ENCODE measurements at places on chromosomes 2 and 18.

- DNase-seq: no peak
These were observed 52.0 kb upstream of the CHAC2 start for GRCh38 chr2:53715568-53715967.

- no peak for DNase-seq
These were observed 130.4 kb upstream of the ARL4C start for GRCh38 chr2:234627308-234627707.

- no peak for DNase-seq
These were observed 65.0 kb upstream of the NYAP2 start for GRCh38 chr2:225334514-225334913.

GRCh38 chr2:180662941-180663471 is 317.4 kb upstream of the UBE2E3 start:
- no peak for DNase-seq

DNA sequence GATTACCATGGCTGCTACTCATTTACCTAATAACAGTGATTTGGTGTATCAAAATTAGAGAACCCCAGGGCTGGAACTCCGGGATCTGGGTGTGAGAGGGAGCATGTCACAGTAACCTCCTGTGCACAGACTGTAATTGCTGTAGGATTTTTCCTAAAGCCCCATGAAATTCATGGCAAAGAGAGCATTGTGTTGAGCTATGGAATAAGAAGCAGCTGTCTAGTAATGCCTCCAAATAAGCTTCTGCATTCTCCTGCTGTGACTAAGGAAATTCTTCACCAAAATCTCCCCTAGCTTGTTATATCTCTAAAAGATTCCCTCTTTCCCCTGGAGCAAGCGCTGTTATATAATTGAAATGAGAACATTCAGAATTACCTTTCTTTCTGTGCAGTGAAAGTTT is 158.1 kb upstream of the SPATS2L start:
- DNase-seq: no peak

GRCh38 chr2:159637988-159638501 is 21.7 kb upstream of the BAZ2B start:
- DNase-seq: no peak

DNA sequence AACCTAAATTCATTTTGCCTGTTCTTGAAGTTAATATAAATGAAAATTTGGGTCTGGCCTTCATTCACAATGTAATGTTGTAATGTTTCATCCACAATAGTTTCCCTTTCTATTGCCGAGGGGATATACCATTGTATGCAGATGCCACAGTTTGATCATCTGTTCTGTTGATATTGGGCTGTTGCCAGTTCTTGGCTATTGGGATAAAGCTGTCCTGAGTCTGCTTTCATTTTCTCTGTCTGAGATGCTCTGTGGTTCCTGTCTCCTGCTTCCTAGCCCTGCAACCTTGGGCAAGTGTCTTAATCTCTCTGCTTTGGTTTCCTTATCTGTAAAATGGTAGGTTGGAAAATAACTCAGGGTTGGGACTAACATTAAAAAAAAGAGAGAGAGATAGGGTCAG is 25.2 kb downstream of the B3GNT2 start:
- DNase-seq: no peak

DNA sequence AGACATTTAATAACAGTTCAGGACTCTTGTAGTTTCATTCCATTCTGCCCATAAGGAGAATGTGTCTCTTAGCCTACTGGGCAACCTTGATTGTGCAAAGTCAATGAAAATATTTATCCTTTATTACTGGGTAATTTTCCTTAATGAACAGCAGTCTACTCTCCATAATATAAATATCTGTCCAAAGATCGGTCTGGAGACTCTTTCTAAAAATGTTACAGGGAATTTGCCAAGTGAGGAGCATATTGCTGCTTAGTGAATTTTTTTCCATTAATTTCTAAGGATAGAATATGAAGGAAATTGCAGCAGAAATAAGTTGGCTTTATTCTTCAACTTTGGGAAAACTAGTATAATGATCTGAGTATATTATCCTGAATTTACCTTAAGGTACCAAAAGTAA is 817.1 kb upstream of the FSHR start:
- no peak for DNase-seq

GRCh38 chr2:120994301-120994995 is 258.8 kb downstream of the GLI2 start:
- DNase-seq: no peak

DNA sequence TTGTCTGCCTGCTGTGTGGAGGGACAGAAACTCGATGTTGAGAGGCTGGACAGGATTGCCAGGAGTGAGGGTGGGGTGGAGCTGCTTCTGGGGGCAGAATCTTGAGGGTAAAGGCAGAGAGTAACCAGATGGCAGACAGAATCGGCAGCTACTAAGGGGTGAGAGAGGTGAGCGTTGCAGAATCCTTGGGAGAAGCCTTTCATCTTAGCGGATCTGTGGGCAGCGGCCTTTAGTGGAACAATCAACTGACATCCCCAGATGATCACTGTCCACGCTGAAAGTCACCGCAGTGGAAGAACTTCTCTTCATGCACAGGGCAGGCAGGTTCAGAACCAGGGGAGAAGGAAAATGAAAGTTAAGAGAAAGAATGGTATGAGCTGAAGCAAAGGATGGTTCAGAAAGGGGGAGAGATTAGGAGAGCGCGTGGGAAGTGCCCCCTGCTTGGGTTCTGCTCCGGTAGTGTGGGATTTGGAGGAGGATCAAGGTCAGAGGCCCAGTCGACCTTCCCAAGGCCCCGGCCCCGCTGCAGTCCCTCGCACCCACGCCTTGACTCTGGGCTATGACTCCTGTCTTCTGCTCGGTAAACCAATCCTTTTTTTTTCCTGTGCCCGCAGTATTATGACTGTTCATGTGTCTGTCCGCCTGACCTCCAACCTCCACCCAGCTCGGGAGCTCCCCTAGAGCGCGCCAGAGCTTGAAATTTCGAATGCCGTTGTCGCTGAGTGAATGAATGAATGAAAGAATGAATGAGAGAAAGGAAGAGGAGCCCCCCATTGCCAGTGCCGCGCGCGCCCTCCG is 584 bp downstream of the BOLA3 start:
- DNase-seq: no peak

DNA sequence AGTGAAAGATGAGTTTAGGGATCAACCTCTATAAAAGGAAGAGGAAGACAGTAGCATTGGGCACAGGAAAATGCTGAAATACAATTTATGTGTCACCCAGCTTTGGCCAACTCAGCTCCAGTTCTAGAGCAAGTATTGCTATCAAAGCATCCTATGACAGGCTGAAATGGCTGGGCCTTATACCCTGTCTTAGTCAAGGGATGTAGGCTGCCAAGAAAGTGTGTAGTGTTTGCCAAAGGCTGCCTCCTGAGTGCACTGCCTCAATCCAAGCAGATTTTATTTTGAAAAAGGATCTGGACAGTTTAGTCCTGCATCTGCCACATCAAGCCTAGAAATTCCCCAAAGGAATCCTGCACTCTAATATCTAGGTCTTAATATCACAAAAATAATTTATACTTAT is 359.9 kb upstream of the ZC3H15 start:
- no peak for DNase-seq

GRCh38 chr2:120787111-120787821 is 51.6 kb downstream of the GLI2 start:
- no peak for DNase-seq

GRCh38 chr2:19352946-19353720 is 5.3 kb downstream of the OSR1 start:
- DNase-seq: no peak

DNA sequence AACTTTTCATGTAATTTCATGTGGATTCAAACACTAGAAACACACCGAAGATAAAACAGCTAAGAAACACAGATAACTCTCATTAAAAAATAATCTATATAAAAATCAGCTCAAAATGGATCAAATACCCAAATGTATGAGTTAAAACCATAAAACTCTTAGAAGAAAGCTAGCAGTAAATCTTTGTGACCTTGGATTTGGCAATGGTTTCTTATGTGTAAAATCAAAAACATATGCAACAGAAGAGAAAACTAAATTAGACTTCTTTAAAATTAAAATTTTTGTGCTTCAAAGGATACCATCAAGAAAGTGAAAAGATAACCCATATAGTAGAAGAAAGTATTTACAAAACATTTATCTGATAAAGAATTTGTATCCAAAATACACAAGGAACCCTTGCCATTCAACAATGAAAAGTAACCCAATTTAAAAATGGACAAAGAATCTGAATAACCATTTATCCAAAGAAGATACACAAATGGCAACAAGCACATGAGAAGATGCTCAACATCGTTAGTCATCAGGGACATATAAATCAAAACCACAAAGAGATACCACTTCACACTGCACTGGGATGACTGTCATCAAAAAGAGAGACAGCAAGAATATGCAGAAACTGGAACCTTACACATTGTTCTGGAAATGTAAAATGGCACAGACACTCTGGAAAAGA is 27.5 kb downstream of the GAREM1 start:
- no peak for DNase-seq
